HAP-1 (cell line): ENCODE measurements at places on chromosomes 12 and 14.
A peak's percentile ranks its signal among the peaks of the same experiment; 100 is the strongest.

- DNase-seq: no peak
These were observed 11.2 kb upstream of the LRP1-AS start for GRCh38 chr12:57158665-57159064.

DNA sequence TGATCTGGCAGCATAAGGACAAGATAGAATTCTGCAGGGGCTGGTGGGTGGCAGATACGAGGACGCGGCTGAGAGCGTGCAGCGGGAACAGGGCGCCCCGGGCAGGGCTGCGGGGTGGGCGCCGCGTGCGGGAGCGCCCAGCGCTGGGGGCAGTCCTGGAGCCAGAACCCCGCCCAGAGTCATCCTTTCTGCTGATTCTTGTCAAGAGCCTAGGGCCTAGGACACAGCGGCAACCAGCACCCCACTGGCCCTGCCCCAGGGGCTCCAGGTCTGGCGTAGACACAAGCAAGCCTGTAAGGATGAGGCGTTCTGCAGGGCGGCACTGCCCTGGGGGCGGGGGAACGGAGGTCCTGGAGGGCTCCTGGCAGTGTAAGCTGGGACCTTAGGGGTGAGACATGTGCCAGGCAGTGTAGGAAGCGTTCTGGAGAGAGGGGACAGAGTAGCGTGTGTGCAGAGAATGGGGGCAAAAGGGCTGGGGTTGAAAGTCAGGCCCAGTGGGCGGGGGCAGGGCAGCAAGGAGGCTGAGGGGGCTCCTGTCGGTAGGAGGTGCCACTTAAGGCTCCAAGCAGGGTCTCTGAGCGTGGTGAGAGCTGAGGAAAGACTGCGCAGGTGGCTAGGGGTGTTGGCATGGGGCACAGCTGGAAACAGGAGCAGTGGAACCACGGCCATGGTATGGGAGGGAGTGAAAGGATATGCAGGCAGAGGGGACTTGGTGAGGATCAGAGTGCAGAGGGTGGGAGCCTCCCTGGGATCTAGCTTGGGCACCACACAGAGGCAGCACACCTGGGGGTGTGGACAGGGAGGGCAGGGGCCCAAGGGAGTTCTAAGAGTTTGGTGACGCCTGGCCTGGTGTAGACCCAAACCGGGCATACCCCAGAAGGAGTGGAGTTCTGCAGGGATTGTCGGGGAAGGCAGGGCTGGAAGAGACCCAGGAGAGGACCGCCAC lies 845 bp upstream of the AHNAK2 start:
- DNase-seq: no peak

- peak; percentile 39 for DNase-seq
These were observed 545 bp downstream of the CPSF2 start for GRCh38 chr14:92122351-92122677.

GRCh38 chr12:117563007-117563406 lies 201.6 kb upstream of the NOS1 start:
- DNase-seq: no peak

- DNase-seq: no peak
These were observed 72.2 kb upstream of the PLEKHG3 start for GRCh38 chr14:64632056-64632455.

- no peak for DNase-seq
These were observed 62.1 kb downstream of the ARF6 start for GRCh38 chr14:49955024-49955423.

- no peak for DNase-seq
These were observed 41.2 kb downstream of the SLC38A1 start for GRCh38 chr12:46227616-46228015.

DNA sequence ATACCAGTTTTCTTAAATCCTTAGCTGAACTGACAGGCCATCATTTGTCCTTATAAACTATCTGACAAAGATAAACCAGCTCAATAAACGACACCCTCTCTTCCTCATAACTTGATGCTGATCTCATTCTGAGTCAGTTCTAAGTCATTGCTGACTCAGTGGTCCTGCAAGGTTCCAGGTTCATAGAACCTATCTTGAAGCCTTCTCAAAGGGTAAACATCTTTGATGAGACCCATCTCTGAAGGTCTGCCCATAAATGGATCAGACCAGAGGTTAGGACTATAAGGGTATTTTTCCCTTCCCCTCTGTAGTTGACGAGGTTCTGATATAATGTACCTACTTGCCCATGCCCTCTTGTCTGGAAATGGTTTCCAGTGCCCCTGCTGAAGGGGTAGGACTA lies 11.9 kb downstream of the NAA25 start:
- DNase-seq: no peak

GRCh38 chr12:34379142-34379541 lies 356.8 kb downstream of the ALG10 start:
- no peak for DNase-seq

DNA sequence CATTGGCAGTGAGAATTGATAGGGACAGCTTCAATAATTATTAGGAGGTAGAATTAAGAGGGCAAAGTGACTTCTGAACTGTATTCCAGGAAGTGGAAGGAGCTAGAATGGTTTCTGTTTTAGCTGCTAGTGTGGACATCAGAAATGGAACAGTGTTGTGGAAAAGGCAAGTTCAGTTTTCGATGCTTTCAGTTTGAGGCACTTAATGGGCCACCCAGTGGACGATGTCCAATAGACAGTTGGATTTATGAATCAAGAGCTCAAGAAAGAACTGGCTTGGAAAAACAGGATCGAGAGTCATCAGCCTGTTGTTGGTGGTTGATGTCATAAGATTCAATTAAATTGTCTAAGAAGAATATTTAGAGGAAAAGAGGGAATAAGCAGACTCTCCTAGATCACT lies 136.3 kb downstream of the DYRK2 start:
- DNase-seq: no peak

GRCh38 chr14:54197369-54197768 lies 199.4 kb upstream of the CDKN3 start:
- DNase-seq: no peak

DNA sequence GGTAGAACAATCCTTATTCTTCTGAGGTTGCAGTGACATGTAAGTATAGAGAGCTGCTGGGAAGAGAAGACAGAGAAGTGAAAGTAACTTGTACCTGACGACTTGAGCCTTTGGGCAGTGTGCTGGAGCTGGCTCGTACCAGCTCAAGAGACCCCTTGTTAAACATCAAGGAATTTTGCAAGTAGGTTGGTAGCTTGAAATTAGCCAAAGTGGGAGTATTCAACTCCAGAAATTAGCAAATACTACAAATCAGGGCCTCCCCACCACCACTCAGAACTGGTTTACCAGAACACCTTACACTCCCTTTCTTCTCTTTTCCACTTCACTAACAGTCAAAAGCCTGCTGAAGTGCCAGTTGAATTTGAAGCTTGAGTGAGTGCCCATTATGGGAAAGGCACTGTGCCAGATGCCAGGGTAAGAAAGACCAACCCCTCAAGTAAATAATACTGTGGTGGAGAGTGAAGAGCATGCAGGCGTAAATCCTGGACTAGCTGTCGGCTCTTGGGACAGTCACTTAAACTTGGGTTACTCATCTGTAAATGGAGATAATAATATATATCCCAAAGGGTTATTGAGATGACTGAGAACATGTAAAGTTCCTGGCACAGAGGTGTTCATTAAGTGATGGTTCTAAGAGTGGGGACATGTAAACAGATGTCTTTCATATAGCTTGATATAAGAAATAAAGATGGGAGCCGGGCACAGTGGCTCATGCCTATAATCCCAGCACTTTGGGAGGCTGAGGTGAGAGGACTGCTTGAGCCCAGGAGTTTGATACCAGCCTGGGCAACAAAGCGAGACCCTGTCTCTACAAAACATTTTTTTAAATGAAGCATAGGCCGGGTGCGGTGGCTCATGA lies 27.0 kb upstream of the EID3 start:
- no peak for DNase-seq

DNA sequence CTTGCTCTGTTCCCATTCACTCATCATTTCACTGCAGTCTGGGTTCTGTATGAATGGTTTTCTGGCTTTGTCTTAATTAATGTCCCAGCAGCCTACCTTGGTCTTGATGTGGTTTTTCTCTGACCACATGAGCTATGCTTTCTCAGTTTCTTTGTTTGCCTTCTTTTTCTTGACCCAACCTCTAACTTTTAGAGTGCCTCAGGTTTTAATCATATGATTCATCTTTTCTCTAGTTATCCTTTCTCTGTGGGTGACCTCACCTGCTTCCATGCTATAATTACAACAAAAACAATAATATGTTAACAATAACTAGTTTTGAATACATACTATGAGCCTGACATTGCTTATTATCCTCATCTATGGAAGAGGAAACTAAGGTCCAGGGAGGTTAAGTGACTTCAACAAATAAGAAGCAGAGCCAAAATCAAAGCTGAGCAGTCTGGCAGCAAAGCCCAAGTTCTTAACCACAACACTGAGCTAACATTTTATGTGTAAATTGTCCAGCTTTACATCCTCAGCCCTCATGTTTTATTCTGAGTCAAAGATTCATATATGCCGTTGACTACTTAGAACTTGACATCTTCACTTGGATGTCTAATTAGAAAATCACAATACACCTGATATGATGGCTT lies 4.7 kb upstream of the EPYC start:
- no peak for DNase-seq

- DNase-seq: no peak
These were observed 550.0 kb upstream of the TBX3 start for GRCh38 chr12:115233891-115234543.

DNA sequence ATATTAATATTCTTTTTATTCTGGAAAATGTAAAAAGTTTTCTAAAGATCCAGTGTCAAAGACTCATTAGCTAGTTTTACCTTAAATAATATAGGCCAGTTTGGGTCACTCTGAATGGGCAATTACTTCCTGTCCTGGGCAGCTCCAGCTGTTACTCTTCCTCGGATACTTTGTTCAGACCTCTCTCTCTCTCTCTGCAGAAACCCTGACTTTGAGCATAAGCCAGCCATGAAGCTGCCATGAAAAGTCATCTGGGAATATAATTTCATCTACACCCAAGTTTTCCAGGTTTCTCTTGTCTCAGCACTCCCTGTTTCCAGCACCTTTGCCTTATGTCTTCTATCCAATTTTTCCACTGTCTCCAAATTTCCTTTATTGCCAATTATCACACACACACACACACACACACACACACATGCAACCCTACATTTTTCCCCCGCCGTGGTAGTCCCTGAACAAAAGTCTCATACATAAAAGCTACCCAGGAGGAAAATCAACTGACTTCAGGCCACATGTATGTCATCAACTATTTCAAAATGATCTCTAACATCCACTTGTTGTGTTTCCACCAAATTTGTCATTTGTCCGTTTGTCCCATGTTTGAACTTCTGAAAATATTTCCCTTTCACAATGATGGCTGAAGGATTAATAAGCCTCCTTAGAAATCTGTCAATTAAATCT lies 318.1 kb downstream of the SSPN start:
- no peak for DNase-seq

DNA sequence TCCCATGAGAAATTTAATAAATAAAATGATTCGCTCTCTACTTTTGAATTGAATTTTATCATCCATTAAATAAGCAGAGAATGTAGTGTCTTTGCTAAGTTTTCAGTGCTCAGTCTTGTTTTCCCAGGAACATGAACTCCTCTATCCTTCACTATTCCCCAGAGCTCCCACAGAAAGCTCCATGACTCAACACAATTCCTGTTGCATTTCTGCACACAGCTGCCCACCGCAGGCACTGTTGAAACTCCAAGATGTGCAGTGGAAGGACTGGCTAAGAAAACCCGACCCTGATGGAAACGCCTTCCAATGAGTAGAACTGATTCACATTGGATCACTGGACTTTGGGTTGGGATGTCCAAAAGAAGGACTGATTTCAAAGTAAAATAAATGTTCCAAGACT lies 202.4 kb upstream of the AMIGO2 start:
- no peak for DNase-seq

DNA sequence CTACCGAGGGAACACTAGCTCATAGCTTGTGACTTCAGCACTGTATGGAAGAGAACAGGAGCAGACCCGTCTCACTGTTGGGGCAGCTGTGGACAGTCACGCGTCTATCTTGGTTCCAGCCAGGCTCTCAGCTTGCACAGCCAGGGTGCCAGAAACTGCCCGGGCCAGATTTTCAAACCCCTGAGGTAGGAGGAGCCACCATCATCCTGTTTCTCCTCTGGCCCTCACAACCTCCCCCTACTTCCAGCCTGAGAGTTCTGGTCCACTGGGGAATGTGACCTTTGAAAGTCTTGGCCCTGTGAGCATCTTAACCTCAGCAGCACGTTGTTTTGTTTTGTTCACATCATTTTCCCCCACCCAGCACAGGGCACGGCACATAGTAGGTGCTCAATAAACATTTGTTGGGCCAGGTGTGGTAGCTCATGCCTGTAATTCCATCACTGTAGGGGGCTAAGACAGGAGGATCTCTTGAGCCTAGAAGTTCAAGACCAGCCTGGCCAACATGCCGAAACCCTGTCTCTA lies 50.4 kb downstream of the PSMA6 start:
- DNase-seq: no peak

DNA sequence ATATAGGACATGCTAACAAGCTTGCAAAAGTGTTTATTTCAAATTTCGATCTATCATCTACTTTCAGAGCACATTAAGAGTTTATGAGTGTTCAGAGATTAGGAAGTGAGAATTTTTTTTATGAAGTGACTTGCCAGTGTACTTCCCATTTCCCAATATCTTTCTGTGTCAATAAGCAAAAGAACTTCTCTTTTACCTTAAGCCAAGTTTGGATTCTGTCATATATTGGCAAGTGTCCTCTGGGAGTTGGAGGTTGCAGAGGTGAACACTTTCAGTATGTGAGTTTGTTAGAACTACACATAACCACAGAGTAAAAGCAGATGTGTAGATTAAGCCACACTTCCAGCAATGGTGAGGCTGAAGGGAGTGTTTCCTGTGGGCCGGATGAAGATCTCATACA lies 16.6 kb upstream of the KLRF1 start:
- no peak for DNase-seq

DNA sequence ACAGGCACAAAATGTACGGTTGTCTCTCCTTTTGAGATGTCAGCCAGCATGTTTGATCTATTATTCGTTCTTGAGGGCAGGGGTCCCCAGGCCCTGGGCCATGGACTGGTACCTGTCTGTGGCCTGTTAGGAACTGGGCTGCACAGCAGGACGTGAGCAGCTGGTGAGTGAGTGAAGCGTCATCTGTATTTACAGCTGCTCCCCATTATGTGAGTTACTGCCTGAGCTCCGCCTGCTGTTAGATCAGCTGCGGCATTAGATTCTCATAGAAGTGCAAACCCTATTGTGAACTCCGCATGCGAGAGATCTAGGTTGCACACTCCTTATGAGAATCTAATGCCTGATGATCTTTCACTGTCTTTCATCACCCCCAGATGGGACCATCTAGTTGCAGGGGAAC lies 41.4 kb upstream of the SCN8A start:
- no peak for DNase-seq

GRCh38 chr12:50387972-50388478 lies 8.4 kb downstream of the FAM186A start:
- peak; percentile 35 for DNase-seq

DNA sequence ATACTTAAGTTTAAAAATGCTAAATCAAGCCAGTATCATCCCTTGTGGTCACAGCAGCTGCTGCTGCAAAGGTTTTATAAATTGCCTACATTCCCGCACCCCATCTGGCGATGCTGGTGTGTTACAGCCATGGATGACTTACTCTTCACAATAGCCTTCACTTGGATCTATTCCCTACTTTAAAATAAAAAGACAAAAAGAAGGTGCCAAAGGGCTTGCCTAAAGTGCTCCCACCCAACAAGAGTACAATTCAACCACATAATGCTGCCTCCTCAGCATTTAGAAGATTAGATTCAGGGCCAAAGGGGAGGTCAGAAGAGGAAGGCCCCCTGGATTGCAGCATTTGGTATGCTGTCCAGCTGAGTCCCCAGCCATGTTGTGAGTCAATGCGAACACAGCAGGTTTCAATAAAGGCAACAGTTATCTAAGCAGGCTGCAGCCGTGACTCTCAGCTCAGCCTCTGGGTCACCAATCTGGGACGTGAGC lies 176.1 kb downstream of the DAD1 start:
- DNase-seq: no peak
